ENCODE measurements at places on chromosomes 3 and 15.

- DNase-seq = no peak
These were observed 16.7 kb downstream of the ALS2CL start for GRCh38 chr3:46676601-46677410.

GRCh38 chr15:70046679-70047369 is 50.9 kb downstream of the TLE3 start:
- no peak for DNase-seq

DNA sequence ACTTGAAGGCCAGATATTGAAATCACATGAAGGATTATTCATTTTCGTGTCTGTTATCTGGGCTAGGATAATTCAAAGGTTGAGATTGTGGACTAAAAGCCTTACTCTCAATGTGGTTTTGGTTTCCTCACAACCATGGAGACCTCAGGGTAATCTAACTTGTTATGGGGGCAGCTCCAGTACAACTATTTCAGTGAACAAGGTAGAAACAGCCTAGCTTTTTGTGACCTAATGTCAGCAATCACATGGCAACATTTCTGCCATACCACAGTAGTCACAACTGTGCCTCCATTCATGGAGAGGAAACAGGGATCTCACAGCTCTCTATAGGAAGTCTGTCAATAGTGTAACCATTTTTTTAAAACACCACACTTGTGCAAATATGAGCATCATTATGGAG is 62.4 kb upstream of the RARB start:
- DNase-seq = no peak

DNA sequence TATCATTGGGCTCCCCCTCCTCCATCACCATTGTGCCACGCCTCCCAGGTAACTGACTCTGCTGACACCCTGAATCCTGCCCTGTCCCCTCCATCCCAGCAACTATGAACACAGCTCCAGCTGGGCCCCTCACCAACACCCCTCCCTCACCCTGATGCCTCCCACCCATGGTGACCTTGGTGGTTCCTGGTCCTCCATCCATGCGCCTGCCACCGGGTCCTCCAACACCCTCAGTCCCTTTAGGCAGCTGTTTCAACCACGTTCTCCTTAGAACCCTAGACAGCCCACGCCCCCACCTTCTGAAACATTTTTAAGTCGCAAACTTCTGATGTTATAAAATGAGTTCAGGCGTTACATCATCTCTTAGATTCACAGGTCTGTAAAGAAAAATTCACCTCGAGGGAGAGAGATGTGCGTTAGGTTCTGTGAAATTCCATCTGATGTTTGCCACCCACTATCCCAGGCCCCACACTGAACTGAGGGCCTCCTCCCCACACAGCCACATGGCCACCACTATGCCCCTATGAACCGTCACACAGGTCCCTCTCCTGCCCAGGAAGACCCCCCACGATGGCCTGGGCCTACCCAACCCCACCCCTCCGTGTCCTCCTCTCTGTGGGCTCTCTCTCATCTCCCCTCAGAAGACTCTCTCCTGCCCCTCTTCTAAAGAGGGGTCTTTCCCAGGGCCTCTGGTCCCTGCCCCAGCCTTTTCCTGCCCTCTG is 29.8 kb downstream of the PCSK6 start:
- no peak for DNase-seq
